ENCODE measurements at places on chromosomes 7 and 10.

DNA sequence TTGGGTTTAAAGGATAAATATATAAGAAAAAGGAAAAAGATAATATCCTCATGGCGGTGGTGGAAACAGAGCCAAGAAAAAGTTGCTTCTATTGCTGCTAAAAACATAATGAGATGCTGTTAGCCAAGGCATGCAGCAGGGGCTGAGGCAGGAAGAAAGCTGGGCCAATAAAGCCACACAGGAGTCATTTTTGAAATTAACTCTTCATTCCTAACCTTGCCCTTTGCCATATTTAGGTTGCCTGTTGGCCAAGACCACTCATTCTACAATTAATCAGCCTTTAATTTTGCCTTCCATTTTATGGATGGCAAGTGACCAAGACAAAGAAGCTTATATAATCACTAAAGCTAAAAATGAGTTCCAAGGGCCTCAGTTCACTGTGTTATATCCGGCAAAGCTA is 58.2 kb downstream of the ARMH3 start:
- no peak for DNase-seq

GRCh38 chr7:5452937-5453540 is 29.4 kb upstream of the TNRC18 start:
- no peak for DNase-seq

GRCh38 chr7:1850976-1851571 is 181.0 kb downstream of the ELFN1 start:
- DNase-seq, result no peak

GRCh38 chr10:67476201-67476600 is 219.8 kb downstream of the CTNNA3 start:
- DNase-seq, result no peak

DNA sequence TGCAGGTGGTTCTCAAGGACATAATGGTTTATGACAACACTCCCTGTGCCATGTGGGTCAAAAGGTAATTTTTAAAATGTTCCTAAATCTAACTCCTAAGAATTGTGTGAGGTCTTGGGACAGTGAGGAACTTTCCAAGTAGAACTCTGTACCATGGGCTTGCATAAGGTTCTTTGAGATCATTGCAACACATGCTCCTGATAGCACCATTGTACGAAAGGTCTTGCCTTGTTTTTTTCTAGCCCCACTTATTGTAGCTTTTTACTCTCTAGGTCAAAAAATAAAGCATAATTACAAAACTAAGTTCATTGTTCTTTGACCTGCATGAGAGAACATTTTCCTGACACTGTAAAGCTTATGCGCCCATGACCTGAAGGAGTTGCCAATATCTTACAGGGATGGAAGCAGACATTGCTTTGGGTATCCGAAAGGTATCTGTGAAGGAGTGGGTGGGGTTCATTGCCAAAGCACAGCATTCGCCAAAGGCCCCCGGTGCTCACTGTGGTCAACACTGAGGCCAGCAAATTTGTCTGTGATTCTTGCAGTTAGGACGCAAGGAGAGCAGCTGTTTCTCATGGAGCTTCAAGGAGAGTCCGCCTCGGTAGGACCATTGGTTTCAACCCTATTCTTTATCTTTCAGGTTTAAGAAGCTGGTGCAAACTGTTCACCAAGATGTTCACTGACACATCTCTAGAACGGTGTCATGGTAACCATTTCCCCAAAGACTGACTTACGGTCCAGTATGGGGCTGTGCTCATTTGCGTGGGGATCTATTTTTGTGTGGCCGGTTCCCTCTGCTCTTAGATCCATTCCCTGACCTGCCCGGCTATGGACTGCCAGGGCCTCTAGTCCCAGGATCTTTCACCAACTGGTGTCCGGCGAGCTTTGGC is 7.6 kb upstream of the PRKAG2 start:
- no peak for DNase-seq

DNA sequence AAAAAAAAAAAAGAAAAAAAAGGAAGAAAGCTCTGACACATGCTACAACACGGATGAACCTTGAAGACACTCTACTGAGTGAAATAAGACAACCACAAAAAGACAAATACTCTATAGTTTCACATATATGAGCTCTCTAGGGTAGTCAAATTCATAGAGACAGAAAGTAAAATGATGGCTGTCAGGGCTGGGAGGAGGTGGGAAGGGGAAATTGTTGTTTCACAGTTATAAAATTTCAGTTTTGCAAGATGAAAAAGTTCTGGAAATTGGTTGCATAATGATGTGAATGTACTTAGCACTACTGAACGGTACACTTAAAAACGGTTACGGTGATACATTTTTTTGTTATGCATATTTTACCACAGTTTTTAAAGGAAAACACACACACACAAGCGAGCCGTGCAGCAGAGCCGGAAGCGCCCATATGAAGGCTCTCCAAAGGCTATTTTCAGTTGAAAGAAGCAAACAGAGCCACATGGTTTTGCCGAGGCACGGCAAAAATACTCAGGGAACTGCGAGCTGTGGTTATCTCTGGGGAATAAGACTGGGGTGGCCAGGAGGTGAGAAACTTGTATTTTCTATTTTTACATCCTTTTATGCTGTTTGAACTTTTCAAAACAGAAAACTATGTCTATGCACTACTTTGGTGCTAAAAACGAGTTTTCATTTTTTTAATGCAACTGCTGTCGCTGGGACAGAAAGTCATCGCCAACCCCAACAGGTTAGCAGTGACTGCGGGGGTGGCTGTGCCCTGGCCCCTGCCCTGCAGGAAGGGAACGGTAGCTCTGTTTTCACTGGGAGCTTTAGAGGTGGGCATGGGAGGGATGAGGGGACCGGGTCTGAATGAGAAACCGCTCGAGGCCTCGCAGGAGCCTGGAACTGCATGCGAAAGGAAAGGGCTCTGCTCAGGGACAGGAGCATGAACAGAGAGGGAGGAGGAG is 132.9 kb downstream of the OAT start:
- no peak for DNase-seq

- DNase-seq, result no peak
Observed at GRCh38 chr10:90089719-90090118, 388.3 kb downstream of the KIF20B start.

DNA sequence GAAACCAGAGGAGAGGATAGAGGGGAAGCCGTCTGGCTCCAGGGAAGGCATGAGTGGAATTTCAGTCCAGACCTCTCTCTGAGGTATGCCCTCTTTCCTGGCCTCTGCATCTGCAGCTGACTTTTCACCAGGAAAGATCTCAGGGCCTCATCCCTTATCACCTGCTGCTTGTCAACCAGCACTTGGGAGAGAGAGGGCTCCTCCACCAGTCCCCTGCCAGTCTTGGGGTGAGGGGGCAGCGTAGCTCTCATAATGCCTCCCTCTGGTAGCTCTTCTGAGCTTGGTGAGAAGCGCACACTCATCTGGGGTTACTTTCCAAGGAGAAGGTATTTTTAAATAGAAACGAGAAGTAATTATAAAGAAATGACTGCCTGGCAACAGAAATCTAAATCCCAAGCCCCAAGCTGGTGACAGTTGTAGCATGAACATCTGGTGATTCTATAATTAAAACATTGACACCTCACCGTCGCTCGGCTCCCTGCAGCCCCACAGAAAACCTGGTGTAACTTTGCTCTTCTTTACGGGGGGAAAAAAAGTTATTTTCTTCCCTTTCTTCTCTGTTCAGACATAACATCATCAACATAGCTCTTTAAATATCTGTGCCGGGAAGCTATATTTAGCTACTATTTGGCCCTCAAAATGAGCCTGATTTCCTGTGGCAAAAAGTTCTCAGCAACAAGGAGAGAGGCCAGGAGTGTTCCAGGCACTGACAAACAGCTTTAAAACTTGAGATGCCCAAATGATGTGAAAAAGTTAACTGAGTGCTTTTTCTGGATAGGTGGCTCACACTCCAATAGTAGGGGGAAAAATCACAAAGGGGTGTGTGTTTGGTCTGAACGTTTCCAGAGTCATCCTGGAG is 26.9 kb downstream of the HIP1 start:
- DNase-seq, result no peak

- no peak for DNase-seq
Observed at GRCh38 chr10:8758029-8758428, 703.5 kb downstream of the GATA3 start.

DNA sequence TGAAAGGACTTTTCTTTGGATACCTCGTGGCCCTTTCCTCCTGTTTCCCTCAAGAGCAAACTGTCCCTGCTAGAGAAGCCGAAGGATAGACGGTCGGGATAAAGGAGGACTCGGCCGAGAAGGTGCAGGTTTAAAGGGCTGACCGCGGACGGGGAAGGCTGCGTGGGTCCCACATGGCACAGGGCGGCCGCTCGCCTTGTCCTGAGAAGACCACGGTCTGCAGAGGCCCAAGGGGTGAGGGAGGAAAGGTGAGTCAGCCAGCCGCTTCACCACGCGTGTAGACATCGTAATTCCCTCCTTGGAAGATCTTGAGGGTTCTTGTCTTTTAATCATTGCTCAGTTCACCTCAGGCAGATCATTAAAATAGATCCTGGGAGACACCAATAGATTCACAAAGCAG is 253.8 kb downstream of the DPP6 start:
- DNase-seq, result no peak

DNA sequence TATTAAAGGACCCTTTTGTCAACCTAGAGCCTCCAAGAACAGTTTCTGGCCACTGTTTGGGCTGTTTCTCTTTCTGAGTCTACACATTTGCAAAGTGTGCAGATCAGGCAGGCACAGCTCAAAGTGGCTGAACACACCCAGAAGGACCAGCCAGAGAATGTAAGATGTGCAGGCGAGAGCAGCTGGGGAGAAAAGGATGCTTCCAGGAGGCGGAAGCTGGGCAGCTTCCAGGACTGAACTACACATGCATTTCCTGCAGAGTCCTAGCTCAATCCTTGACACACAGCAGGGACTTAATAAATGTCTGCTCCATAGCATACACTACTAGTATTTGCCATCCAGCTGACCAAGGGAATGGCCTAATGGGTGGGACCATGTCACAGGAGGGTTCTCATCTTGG is 70.9 kb downstream of the CTBP2 start:
- no peak for DNase-seq

GRCh38 chr10:75508239-75508813 is 76.9 kb downstream of the LRMDA start:
- DNase-seq, result no peak

DNA sequence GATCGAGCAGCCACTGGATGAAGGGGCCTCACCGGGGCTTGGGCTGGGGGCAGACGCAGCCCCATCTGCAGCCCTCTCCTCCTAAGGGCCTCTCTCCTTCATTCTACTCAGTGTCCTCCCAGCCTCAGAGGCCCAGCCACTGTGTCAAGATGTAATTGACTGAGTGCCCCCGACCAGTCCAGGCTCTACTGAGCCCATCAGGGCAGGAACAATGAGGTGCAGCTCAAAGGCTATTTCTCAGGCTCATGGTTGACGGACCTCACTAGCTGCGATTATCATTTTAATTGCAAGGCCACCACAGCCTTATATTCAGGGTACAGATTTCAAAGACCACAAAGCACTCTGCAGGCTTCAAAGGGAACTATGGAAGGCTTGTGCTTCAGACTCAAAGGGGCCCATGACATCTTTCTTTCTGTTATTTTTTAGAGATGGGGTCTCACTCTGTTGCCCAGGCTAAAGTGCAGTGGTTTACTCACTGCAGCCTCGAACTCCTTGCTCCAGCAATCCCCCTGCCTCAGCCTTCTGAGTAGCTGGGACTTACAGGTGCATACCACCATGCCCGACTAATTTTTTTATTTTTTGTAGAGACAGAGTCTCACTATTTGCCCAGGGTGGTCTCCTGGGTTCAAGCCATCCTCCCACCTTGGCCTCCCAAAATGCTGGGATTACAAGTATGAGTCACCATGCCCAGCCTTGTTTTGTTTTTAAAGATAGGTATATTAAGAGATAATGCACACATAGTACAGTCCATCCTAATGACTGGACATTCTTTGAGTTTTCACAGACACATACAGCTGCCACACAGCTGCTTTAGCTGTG is 23.7 kb downstream of the SLC29A3 start:
- no peak for DNase-seq

GRCh38 chr10:14926722-14927416 is 27.0 kb downstream of the DCLRE1C start:
- no peak for DNase-seq

DNA sequence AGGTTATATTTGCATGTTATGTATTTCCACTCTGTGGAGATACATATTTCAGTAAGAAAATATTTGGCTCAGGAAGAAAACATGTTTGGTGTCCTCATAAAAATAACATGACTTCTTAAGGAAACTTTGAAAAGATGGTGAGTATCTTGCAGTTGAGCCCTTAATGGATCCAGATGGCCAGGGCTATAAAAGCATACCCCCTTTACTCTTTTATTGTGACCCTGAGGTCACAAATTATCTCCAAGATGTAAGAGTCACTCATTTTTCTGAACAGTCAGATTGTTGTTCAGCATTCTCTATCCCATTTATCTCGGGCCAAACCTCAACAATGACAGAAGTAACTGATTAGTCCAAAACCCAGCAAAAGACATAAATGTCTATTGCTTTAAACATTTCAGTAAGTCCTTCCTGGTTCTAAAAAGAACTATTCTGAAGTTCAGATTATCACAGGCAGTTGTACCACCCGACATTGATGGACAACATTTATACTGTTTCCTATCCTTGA is 539.4 kb downstream of the PARD3 start:
- DNase-seq, result no peak

- no peak for DNase-seq
Observed at GRCh38 chr10:373526-374309, 238.5 kb downstream of the ZMYND11 start.

DNA sequence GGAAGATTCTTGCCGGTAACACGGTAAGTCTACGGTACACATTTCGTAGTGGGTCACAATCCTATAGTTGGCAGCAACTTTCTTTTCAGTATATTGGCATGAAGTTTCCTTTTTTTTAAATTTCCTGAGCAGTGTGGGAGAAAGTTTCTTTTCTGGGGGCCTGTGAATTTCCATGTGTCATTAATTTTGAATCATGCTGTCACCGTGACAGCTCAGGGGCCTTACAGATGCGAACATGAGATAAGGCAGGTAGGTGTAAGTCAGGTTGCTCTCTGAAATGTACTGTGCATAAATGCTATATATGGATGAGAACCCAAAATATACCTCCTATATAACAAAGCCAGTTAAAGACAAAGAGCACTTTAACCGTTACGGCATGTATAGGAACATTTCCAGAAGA is 65.4 kb upstream of the SEM1 start:
- no peak for DNase-seq

- no peak for DNase-seq
Observed at GRCh38 chr7:157228864-157229422, 90.2 kb downstream of the UBE3C start.

- DNase-seq, result no peak
Observed at GRCh38 chr10:31657434-31657872, 271.2 kb downstream of the ARHGAP12 start.

DNA sequence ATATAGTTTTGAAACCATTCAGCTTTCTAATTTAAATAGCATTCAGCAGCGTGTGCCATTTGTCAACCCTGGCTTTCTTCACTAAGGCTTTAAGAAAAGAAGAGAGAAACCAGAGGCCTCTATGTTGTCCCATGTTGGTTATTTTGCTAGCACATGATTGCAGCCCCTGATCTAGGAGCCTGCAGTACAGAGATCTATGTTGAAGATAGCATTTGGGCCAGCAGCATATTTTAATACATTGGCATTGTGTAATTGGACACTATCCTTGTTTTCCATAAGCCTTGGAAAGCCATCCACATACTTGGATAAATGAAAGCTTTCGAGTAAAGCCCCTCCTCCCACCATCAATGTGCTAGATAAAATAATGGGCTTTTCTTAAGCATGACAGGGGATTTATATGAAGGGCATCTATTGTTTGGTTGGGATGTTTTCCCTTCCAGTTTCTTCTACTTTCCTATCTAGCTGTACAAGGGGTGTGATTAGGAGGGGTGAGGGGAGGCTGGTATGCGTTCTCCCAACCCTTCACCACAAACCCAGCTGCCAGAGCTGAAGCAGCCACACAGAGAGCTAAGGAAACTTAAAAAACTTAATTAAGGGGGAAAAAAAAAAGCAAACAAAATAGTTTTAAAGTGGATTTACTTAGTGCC is 23.1 kb upstream of the SDHAF3 start:
- no peak for DNase-seq

GRCh38 chr7:40717242-40717641 is 582.4 kb downstream of the SUGCT start:
- DNase-seq, result no peak
